ENCODE measurements at places on chromosomes 5 and 9.

GRCh38 chr9:135269912-135270830 lies 182.7 kb downstream of the OLFM1 start:
- no peak for DNase-seq

DNA sequence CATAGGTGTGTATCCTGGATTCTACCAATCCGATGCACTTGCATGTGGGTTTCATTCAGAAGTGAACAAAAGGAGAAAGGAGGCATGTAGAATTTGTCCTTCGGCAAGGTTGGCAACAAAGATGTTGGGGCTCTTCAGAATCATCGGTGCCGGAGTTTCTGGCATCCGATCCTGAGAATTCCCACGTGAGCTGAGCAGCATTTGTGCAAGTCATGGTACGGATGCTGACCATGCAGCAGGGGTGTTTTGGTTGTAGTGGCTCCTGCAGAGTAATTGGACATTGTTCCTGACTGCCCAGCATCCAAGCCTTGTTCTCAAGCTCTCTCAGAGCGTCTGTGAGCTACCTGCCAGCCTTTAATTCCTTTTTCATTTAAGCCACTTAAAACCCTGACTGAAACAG lies 19.0 kb upstream of the POC5 start:
- DNase-seq, result no peak

DNA sequence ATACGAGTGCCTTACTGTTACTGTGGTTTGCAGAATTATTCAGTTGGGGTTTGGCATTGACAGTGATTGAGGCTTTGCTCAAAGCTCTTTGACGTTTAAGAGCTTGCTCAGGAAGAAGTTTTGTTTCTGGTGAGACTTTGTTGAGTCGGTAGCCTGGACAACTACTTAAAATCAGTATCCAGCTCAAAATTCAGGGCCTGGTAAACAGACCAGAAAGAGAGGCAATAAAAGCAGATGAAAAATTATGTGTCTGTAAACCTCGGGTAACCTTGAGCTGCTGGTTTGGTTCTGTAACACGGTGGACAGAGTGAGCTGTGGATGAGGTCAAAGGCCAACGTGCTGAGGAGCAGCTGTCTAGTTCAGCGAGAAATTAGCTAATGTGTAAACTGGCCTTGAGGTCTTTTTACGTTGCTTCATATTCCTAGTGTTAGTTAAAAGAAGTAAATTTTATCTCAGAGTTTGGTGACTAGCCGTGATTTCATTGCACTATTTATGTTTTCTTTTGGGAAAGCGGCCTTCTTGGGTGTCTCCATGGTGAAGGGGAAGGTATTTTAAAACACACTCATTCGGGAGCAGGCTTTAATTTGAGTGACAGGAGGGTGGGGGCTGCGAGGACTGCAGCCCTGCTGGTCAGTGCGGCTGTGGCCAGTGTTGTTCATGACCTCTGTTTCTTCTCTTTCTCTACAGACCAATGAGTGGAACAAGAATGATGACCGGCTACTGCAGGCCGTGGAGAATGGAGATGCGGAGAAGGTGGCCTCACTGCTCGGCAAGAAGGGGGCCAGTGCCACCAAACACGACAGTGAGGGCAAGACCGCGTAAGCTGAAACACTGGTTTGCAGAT lies 82.0 kb upstream of the TTC23L start:
- no peak for DNase-seq

GRCh38 chr5:155686131-155686530 lies 640.8 kb upstream of the SGCD start:
- no peak for DNase-seq

DNA sequence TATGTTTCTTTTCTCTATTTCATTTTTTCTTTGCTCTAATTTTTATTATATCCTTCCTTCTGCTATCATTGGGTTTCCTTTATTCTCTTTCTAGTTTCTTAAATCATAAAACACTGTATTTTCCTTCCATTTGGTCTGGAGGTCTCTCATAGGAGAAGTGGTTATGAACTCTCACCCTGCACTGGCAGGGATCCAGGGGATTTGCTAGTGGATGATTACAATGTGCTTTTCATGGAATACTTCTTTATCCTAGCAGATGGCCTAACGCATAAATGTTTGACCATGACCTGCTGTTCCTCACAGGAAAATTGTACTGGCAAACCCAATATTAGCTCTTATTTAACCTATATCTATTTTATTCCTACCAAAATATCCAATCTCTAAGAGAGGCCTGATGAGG lies 31.5 kb upstream of the SGCD start:
- DNase-seq, result no peak

- DNase-seq, result no peak
Measured at GRCh38 chr5:40198736-40199135, 481.0 kb upstream of the PTGER4 start.

GRCh38 chr5:1853531-1853930 lies 29.2 kb downstream of the IRX4 start:
- no peak for DNase-seq

GRCh38 chr9:74942801-74943200 lies 9.9 kb downstream of the C9orf40 start:
- DNase-seq, result no peak

All from GM12892 (cell line).